ENCODE measurements at places on chromosomes 12 and 14.

DNA sequence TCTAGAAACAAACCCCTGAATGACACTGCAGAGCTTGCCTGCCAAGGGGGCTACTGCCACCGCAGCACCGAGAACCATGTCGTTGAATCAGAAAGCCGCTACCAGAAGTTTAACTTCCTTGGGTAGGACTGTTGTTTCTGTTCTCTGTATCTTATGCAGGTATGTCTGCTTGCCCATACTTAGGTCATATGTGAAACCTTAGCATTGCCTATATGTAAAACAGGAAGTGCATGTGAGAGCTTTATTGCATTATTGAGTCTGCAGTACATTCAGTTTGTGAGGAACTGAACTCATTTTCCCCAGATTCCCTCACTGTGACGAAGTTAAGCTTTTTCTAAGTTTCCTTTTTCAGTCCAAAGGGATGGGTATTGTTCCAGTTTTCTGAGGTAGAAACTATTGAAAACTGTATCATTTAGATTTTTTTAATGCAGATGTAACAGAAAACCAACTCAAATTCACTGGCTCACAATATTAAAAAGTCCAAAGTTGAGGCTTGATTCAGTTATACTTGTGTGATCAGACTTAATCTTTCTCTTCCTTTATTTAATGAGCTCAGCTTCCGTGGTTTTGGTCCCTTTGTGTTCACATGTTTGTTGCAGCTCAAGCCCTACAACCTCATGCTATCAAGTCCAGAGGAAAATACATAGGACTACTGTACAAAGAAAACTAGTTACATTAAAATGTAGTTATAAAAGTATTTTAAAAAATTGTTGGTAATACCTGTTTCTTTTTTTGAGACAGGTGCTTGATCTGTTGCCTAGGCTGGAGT lies 6.9 kb downstream of the FBXO34 start:
- DNase-seq, result no peak

DNA sequence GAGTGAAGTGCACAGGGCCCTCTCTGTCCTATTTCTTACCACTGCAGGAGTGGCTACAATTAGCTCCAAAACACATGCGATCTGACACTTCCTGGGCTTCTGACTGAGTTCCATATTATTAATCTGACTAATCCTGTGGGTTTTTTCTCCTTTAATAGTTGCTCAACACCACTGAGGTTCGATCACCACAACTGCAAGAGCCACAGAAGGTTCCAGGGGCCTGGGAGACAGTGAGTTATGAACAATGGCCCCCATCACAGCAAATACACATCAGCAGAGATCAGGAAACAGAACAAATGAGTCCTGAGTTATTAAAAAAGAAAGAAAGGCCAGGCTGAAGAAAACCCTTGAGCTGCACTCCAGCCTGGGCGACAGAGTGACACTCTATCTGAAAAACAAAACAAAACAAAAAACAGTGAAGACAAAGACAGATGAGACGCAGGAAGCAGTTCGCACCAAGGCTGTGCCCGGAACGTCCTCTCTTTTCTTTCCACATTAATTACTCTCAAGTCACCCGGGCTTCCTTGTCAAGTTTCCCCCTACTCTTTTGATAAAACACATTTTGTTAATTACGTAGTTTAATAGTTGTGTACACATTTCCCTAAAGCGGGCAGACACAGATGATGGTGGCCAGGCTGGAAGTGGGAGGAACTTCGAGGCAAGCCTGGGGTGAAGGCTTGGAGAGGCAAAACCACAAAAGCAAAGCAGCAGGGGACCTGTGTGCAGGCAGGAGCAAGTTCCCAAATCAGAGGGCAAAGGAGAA lies 42.7 kb downstream of the CDC42BPB start:
- DNase-seq, result no peak

DNA sequence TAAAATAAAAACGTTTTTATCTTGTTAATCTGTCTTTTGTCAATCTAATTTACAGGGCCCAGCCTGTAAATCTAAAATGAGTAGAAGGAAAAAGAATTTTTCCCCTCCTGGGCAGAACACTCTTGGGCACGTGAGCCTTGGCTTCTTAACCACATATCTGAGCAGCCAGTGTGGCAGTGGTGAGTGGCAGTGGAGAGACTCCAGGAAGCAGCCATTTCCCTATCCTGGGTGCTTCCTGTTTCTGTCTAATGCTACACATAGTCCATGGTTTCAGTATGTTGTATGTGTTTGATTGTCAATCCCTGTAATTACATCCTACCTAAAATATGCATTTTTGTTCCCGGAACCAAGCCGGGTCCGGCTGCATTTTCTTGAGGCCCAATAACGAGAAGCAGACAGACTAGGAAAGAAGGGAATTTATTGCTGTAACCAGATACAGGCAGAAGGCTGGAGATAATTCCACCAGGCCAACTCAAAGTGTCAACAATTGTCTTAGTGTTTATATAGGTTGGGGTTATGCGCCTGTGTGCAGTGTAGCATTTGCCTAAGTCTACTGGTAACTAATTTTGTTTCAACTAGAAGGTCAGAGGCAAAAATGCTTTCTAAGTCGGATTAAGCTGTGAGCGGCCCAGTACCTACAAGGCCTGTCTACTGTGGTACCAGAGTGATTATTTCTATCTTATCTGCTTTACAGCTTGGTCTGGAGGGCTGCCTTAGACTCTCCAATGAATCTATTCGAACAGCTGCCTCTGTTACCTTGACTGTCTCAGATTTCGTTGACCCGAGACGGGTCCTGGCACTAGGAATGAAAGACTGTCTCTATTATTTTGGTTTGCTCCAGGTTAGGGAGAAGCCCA lies 82.4 kb upstream of the RESF1 start:
- DNase-seq, result no peak

DNA sequence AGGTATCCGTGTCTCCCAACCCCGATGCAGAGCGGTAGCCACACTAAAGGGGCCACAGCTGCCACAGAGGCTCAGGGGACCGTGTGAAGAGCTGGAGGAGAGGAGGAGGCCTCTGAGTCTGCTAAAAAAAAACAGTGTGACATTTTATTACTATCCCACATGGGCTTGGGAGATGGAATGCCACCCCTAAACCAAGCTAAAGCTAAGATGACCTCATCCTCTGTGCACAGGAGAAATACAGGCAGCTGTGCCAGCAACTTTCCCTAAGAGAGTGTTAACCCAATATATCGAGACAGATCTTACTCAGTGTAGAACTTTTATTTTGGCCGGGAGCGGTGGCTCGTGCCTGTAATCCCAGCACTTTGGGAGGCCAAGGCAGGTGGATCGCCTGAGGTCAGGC lies 18.0 kb downstream of the BCL2L14 start:
- no peak for DNase-seq

GRCh38 chr14:75577729-75578101 lies 705 bp upstream of the FLVCR2 start:
- peak; percentile 40 for DNase-seq

All from occipital lobe (tissue), 3 donors.